ENCODE measurements at places on chromosomes 7 and 10.

- no peak for DNase-seq
These were observed 12.2 kb downstream of the PTPN12 start for GRCh38 chr7:77549106-77549870.

DNA sequence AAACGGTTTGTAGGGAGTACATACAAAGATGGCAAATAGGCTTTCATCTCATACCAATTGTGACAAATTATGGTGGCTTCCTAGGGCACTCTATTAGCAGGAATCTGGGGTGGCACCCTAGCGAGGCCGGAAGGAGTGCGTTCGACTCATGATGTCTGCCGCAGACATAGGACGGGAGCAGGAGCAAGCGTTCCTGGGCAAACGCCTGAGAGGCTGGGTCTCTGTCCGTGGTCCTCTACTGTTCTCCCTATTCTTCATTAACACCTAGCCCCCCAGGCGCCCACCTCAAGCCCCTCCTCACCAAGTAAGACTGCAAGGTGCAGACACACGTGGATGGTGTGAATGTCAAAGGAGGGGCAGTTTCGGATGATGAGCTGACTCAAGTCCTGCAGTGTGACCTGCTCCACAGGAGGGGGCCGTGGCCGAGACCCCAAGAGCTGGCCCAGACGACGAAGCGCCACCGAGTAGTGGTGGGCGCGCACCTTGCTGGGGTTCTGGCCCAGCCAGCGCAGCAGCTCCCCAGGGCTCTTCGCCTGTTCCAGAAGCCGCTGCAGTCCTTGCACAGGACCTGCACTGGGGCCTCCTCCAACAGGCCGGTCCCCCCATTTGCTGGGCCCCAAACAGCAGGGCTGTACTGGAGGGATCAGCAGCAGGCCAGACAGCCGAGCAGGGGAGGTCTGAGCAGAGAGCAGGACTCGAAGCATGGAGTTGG is 1.3 kb downstream of the FASTK start:
- no peak for DNase-seq

- DNase-seq = no peak
These were observed 515 bp downstream of the FAM149B1 start for GRCh38 chr10:73168465-73168803.

- DNase-seq = no peak
These were observed 853 bp downstream of the NKX6-2 start for GRCh38 chr10:132784866-132785722.

DNA sequence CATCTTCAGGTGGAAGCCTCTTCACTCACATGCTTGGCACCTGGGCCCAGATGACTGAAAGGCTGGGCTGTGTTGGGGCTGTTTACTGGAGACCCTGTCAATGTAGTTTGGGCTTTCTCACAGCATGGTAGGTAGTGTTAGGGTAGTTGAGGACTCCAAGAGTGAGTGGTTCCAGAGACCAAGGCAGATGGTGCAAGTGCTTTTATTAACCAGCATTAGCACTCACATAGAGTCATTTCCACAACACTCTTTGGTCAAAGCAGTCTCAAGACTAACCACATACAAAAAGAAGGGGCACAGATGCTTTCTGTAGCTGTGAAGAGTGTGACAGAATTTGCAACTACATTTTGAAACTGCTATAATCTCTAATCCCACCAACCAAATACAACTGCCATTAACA is 135.0 kb downstream of the RTKN2 start:
- DNase-seq = no peak

DNA sequence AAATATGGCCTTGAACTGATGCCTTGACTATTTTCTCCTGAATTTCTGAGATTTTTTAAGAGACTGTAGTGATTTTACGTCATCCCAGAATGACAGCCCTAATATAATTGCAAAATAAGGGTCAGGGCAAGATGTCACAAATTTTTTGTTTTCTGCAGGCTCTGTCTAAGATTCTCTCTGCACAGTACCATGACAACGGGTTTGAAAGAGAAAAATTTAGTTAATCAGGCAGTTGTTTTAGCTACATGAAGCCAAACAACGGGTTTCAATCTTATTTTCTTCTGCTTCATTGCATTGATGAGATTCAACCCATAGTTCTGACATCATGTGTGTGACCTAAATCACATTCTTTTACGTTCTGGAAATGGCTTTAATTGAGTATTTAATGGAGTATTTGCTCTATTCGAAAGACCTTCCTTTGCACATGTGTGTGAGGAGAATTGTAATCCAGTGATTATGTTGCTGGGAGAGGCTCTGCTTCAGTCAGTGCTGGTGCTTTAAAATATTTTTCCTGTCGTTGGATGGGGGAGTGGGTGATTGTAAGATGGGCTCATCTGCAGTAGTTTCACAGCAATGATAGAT is 118.0 kb upstream of the RHOBTB1 start:
- no peak for DNase-seq

DNA sequence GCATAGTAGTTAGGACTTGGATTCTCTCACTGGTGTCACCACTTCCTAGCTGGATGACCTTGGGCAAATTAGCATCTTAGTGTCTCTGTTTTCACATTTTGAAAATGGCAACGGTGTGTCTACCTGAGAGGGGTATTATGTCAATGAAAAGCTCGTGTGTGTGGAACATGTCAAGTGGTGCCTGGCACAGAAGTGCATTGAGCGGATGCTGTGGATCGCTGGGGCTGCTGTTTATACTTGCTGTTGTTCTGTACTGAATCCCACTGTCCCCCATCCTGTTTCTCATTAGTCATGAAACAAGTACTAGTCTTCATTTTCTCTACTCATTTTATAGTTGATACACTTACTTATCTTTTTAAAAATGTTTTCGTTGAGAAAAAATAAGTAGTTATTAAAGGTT is 26.1 kb downstream of the RBM33 start:
- no peak for DNase-seq

DNA sequence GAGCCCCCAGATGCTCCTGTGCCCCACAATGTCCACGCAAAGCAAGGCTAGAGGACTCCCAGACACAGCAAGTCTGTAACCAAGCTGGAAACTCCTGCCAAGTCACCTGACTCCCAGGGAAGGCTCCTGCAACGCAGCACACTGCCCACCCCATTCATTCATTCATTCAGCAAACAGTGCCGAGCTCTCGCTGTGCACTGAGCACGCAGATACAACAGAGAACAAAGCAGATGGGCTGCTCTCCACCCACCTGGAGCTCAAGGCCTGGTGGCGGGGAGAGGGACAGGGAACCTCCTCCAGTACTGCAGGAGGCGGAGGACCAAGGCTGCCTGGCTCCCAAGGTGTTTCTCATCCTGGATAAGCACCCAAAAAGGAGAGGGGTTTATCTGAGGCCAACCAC is 8.6 kb downstream of the KCNH2 start:
- DNase-seq = no peak

GRCh38 chr7:106895246-106895864 is 30.3 kb downstream of the PIK3CG start:
- DNase-seq = no peak

- no peak for DNase-seq
These were observed 4.8 kb upstream of the KCNIP2 start for GRCh38 chr10:101848408-101848807.

GRCh38 chr10:131546086-131546810 is 234.7 kb upstream of the TCERG1L start:
- no peak for DNase-seq

DNA sequence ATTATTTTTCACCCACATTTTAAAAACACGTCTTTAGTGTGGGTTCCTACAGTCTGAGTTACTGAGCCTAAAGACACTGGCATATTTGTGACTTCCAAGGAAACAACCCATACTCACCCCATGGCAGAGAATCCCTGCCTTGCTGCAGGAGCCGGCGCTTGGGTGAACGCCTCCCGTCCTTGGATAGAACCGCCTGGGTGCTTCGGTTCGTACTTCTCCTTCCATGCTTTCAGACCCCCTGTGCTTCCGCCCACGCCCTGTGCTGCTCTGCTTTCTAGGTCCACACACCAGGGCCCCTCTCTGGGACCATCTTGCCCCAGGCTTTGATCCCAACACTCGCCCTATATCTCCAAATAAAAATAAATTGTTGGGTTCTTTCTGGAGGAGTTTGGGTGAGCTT is 125.8 kb downstream of the PTPRN2 start:
- no peak for DNase-seq

- no peak for DNase-seq
These were observed 16.9 kb downstream of the DYDC2 start for GRCh38 chr10:80373502-80373901.

- DNase-seq = no peak
These were observed 349.6 kb upstream of the MKI67 start for GRCh38 chr10:128475686-128476367.

- DNase-seq = no peak
These were observed 52.7 kb upstream of the ELN start for GRCh38 chr7:73974948-73975926.

Data from ELR (cell line).